ENCODE measurements at places on chromosomes 2 and 18.

DNA sequence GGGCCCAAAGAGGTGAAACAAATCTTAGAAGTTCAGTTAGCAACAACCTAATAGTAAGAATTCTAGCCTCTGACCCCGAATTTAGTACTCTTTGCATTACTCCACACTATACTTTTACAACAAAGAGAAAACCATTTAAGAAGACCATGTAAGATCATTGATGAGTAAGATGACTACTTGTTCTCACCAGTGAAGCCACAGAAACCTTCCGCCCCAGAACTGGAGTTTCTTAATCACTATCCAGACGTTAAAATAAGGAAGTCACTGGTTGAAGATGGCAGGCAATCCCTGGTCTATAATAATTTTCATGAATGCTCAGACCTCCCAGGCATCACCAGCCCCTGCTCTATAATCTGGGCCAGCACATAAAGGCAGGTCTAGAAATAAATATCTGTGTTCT lies 95.0 kb downstream of the TMEM163 start:
- DNase-seq: no peak

DNA sequence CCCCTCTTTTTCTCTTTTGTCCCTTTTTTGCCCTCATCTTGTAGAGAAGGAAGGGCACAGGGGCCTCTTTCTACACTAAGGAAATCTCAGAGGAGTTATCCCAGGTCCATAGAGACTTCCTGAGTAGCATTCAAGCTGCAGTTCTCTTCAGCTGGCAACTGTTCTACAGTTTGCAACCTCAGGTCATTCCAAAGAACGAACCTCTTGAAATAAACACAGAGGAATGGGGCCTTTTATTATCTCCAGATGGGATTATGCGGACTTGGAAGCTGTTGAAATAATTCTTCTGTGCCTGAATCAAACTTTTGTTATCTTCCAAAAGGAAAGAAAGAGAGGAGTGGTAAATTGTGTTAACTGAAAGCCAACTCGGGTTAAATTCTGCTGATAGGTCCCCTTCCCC lies 31.0 kb upstream of the NFE2L2 start:
- no peak for DNase-seq

DNA sequence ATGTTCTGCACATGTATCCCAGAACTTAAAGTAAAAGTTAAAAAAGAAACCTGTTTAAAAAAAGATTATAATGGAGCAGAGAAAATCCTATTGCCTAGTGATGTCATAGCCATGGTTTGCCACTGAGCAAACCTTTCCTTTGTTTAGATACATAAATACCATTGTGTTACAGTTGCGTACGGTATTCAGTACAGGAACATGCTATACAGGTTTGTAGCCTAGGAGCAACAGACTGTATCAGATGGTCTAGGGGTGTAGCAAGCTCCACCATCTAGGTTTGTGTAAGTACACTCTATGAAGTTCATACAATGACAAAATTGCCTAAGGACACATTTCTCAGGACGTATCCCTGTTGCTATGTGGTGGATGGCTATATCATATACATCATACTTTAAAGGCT lies 13.0 kb downstream of the ICA1L start:
- DNase-seq: no peak

DNA sequence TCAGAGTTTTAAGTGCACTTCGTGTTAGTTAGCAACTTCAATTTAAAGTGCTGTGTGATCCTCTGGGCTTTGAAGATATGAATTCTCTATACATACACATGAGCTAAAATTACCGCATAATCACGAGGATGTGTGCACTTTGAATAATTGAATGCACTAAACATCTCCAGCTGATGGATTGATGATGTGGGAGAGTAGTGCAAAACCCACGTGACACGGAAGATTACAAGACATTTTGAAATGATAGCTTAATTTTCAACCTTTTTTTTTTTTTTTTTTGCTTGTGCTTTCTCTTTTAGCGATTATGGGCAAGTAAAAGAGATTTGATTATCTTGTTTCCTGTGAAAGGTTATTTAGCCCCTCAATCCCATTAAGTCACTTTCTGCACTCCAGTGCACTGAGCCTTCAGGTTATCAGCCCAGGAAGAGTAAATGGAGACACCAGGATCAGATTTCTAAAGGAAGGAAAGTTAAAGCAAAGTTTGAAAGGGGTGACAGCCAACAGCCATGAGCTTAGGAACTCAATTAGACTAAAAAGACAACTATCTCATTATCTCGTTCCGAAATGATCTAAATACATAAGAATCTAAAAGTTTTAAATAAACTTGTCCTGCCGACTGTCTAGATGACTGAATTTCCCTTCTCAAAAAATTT lies 81.6 kb downstream of the CDK15 start:
- DNase-seq: no peak

GRCh38 chr2:235005603-235006259 lies 53.9 kb downstream of the SH3BP4 start:
- no peak for DNase-seq

GRCh38 chr2:150690870-150691269 lies 203.4 kb upstream of the RND3 start:
- no peak for DNase-seq

Measured in NCI-H1092 (cell line).